ENCODE measurements at places on chromosomes 4 and X.

DNA sequence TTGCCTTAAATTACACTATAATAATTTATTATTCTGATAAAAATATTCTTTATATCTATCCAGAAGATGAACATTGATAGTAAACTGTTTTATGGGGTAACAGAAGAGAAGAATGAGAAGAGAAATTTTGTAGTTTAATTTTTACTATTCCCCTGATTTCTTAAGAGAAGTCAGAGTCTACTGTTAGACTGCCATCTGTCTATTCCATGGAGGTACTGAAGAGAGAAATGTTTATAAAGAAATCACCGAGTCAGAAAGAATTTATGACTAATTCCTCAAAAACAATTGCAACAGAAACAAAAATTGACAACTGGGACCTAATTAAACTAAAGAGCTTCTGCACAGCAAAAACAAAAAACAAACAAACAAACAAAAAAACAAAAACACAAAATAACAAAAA is 149.9 kb downstream of the FGF16 start:
- H3K27ac ChIP-seq, result no peak overlapping the region
- no peaks in the 10 kb centered on the region for H3K4me1 ChIP-seq
- no peak overlapping the region for H3K4me3 ChIP-seq
- H3K27me3 ChIP-seq, result no peaks in the 10 kb centered on the region
- peaks cover 6% of the 10 kb centered on the region for H3K36me3 ChIP-seq
- no peak for DNase-seq

- H3K4me3 ChIP-seq, result no peak overlapping the region
- no peak overlapping the region for H3K27ac ChIP-seq
- peaks cover 21% of the 10 kb centered on the region for H3K4me1 ChIP-seq
- H3K36me3 ChIP-seq, result no peaks in the 10 kb centered on the region
Measured at GRCh38 chr4:6658597-6659075, 18.2 kb downstream of the MRFAP1 start.

- no peak overlapping the region for H3K27ac ChIP-seq
- H3K36me3 ChIP-seq, result no peaks in the 10 kb centered on the region
- DNase-seq, result no peak
- H3K4me3 ChIP-seq, result no peak overlapping the region
- H3K4me1 ChIP-seq, result no peaks in the 10 kb centered on the region
Measured at GRCh38 chrX:8453611-8454010, 11.0 kb upstream of the VCX3B start.

- H3K36me3 ChIP-seq, result no peaks in the 10 kb centered on the region
- no peak overlapping the region for H3K27ac ChIP-seq
- no peak overlapping the region for H3K4me3 ChIP-seq
- H3K4me1 ChIP-seq, result no peaks in the 10 kb centered on the region
Measured at GRCh38 chrX:112377481-112377880, 294.9 kb upstream of the TRPC5 start.

DNA sequence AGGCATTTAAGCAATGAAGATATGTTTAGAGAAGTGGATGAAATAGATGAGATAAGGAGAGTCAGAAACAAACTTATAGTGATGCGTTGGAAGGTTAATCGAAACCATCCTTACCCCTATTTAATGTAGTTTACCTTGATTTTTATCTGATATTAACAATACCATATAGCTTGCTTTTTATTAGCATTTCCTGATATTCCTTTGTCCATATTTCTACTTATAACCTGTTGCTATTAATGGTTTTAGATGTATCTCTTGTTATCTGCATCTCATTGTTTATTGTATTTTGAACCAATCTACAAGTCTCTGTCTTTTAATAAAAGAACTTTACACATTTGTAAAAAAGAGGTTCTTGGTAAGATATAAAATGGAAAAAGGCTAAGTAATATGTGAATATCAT is 1.6 kb downstream of the TCEAL9 start:
- H3K4me1 ChIP-seq, result peaks cover 8% of the 10 kb centered on the region
- H3K27ac ChIP-seq, result no peak overlapping the region
- DNase-seq, result no peak
- no peaks in the 10 kb centered on the region for H3K36me3 ChIP-seq
- no peak overlapping the region for H3K4me3 ChIP-seq

GRCh38 chrX:19804151-19804550 is 83.2 kb downstream of the SH3KBP1 start:
- H3K4me1 ChIP-seq, result peaks cover 56% of the 10 kb centered on the region
- DNase-seq, result no peak
- no peak overlapping the region for H3K4me3 ChIP-seq
- no peaks in the 10 kb centered on the region for H3K27me3 ChIP-seq
- no peaks in the 10 kb centered on the region for H3K36me3 ChIP-seq
- no peak overlapping the region for H3K27ac ChIP-seq

DNA sequence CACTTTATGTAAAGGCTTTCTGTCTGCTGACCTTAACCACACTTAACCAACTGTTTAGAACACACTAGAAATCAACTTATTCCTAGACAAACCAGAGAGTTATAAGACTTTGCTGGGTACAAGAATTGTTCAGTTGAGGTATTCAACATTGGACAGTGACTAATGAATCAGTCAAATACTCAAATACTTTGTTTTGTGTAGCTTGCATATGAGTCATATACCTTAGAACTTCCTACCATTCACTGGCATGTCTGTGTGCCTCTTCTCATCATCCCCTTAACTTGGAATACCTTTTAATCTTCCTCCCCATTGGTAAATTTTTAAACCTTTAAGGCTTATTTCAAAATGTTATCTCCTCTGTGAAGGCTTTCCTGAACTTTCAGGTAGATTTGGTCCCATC is 708.8 kb upstream of the GRIA3 start:
- no peaks in the 10 kb centered on the region for H3K4me1 ChIP-seq
- no peaks in the 10 kb centered on the region for H3K36me3 ChIP-seq
- no peak overlapping the region for H3K27ac ChIP-seq
- no peak for DNase-seq
- H3K4me3 ChIP-seq, result no peak overlapping the region
- no peaks in the 10 kb centered on the region for H3K27me3 ChIP-seq

DNA sequence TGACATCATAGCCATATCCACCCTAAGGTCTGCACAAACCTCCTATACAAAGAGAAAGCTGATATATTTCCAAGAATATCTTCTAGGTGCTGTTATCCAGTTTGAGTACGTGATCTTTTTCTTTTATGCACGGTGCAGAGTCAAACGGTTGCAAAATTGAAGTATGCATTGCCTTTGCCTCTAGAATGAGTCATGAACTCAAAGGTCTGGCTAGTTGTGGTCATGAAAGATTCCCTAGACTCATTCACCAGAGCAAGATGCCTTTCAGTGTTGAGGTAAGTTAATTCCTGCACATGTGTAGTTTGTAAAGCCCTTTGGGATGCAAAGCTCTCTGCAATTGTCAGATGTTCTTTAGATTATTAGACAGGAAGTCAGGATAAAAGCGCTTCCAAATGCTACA is 704.4 kb downstream of the PCDH19 start:
- H3K27me3 ChIP-seq, result no peaks in the 10 kb centered on the region
- H3K36me3 ChIP-seq, result no peaks in the 10 kb centered on the region
- no peaks in the 10 kb centered on the region for H3K4me1 ChIP-seq
- no peak overlapping the region for H3K27ac ChIP-seq

Measured in natural killer cell (primary cell).